Bronchial smooth muscle cell (primary cell): ENCODE measurements at places on chromosomes 7 and 10. TPM values are rescaled to one million over a fixed set of nuclear protein-coding genes. Genes with fewer than 3 reads are reported as not detected.

Gene TMEM236
- under 0.01 TPM in 1 of 2 replicates, not detected in the other for total RNA-seq

Gene ASIC3
- total RNA-seq, result 0.09 TPM in 1 of 2 replicates, not detected in the other

Gene FOXI2
- total RNA-seq, result not detected in 2 replicates

Gene HOXA2
- 0.43 and 1.3 TPM in 2 replicates for total RNA-seq

Gene LRRC18
- total RNA-seq, result not detected in 2 replicates

Gene SHH
- total RNA-seq, result not detected in 2 replicates

Gene AKR1B15
- total RNA-seq, result not detected in 2 replicates

Gene ANXA7
- 115 and 135 TPM in 2 replicates for total RNA-seq

Gene CRTAC1
- under 0.01 TPM in 1 of 2 replicates, not detected in the other for total RNA-seq

Gene C10orf105
- under 0.01 and 0.09 TPM in 2 replicates for total RNA-seq

Gene CNTNAP2
- total RNA-seq, result not detected in 2 replicates

Gene TAF3
- total RNA-seq, result 0.94 and 1.1 TPM in 2 replicates

Gene SPRN
- 0.17 and 0.63 TPM in 2 replicates for total RNA-seq

Gene CRYGN
- total RNA-seq, result 0.26 and 0.47 TPM in 2 replicates

Gene C10orf67
- under 0.01 TPM in 1 of 2 replicates, not detected in the other for total RNA-seq
